KG1 (cell line): ENCODE measurements at places on chromosomes 7 and 10.
A peak's percentile ranks its signal among the peaks of the same experiment; 100 is the strongest.

DNA sequence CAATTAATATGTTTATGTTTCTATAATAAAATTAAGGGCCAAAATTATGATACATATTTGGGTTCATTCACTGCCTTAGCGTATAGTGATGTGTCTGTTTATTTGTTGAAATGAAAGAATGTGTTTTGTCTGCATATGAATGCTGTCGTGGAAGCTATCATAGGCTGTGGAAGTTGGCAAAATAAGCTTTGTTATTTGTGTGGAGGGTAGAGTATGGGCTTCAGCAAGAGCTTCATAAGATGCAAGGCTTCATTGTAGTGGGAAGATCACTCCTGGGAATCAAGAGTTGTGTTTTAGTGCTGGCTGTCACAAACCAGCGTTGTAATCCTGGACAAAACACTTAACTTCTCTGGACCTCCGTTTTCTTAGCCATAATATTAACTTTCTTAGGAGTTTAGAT lies 2.5 kb downstream of the SLK start:
- DNase-seq: no peak

DNA sequence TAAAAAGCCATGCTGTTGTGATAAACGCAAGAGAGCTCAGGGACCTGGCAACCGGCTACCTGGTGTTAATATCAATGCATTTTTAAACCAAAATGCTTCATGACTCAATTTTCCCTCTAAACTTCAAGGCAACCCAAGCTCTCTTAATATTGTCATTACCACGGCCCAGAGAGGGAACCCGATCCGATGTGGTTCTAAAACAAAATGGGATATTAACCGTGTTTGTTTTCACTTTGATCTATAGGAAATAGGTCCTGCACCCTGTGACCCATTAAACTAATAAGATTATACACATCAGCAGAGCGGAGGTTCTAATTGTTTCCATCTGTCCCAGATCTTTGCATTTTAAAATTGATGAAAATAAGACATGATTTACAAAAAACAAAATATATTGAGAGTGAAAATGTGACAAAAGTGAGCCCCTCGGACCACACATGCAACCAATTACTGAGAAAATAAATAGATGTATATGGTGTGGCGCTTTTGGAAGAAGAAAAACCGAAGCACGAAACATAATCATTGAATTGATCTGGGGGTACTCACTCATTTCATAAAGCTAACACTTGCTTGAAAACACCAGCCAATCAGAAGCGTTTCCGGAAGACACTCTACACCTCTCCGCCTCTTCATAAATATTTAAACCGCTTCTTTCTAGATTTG lies 290.3 kb upstream of the NFE2L3 start:
- DNase-seq: peak; percentile 18

DNA sequence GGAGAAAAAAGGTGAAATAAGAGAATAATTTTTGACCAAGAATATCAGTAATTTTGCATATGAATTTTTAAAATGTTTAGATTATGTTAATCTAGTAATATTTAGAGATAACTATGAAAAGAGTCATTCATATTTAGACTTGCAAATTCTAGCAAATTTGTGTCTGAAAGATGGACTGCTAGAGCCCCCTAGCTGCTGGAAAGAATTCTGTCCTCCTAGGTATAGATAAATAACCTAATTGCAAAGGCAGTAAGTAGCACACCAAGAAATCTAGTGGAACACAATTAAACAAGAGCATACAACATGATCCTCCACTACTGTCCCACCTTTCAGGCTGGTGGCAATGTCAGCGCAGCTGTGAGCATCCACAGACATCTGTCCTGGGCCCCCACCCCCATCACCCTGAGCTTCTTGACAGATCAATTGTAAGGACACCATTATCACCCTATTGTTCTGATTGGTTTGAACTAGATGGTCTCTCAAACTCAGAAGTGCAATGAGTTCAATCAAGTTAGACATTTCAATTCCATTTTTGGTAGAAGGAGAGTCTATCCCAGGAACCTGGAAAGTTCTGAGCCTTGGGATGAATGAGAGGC lies 15.0 kb upstream of the GFRA1 start:
- peak; percentile 41 for DNase-seq

DNA sequence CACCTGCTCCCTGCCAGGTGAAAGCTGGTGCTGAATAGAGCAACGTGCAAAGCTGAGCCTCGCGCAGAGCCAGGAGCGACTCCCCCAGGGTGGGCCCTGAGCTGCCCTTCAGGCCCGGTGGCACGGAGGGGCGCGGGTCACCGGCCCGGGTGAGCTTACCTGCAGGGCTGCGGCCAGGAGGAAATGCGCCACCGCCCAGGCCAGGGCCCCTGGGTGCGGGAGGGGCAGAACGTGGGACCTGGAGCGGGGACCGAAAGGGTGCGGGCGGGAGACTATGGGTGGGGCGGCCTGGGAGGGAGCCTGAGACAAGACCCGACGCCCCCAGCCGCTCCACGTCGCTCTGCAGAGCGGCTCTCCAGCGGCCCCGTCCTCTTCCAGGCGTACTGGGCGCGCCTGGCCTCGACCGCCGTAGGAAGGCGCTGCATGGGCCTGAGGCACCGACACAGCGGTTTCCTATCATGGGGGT lies 122.1 kb downstream of the BTAF1 start:
- DNase-seq: no peak

- DNase-seq: no peak
These were observed 324.9 kb upstream of the MTPN start for GRCh38 chr7:136302049-136302448.
